ENCODE measurements at places on chromosomes 16 and 17. TPM values are rescaled to one million over a fixed set of nuclear protein-coding genes. Genes with fewer than 3 reads are reported as not detected.

ABCC12 gene
- not detected for total RNA-seq

CRYM gene
- total RNA-seq = not detected

MMP15 gene
- total RNA-seq = 0.61 TPM

GRCh38 chr16:21227866-21228265 lies 5.6 kb upstream of the ANKS4B start:
- no peak for DNase-seq

GRCh38 chr16:69469807-69470561 lies 45.6 kb downstream of the CYB5B start:
- no peak for DNase-seq

DNA sequence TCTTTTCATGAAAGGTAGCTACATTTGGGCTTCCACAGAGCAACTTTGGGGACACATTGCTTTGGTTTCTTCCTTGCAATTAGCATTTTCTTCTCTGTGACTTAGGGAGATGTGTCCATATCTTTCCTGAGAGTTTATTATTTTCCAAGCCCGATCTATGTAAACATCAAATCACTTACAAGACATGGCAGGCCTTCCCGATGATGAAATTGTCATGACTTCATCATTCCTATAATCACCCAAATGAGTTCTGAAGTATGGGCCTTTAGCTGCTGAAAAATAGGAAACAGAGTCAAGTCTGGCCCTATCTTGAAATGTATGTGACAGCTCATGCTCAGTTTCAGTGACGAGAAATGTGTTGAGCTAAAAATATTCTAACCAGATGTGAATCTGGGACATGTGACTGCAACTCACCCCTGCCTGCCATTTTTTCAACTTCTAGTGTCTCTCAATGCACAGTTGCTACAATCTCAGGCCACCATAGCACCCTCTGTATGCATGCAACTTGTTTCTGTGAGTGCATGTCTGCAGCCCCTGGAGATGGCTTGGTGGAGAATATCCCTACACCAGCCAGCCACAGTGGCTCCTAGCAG lies 199.6 kb upstream of the MAF start:
- no peak for DNase-seq

- no peak for DNase-seq
These were observed 107.1 kb upstream of the KCNJ16 start for GRCh38 chr17:69967910-69968411.

DNA sequence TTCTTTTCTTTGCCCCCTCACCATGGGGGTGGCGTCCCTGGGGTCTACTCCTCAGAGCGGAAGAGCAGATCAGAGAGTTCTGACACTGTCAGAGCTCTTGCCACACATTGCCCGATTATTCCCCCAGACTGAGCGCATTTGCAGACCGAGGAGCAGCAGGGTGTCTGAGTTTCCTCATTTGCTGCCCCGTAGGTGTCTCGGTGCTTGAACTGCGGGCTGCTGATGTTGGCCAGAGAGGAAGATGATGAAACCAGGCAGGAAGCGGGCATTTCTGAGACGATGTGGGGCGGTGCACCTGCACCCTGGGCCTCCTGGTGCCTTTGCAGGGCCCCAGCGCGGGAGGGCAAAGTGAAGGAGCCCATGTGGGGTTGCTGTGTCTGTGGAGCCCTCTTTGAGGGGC lies 55.2 kb downstream of the ARSG start:
- peak; percentile 75 for DNase-seq

RNU2-1 gene
- total RNA-seq = 8,381 TPM

DNA sequence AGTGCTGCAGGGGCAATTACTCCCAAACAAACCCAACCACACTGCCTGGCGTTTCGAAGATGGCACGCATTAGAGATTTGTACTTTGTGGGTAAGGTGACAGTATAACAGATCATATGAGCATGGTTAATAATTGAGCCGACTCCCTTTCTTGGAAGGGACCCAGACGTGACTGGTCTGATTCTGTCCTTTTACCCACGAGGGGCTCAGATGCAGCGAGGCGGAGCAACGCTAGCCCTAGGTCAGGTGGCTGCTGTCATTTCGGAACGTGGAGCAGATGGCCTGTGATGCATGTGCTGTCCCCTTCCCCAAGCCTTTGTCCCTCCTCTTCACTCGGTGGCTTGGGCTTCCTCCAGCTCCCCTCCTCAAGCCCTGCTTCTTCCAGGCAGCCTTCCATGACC lies 84.2 kb downstream of the SNX29 start:
- no peak for DNase-seq

DNA sequence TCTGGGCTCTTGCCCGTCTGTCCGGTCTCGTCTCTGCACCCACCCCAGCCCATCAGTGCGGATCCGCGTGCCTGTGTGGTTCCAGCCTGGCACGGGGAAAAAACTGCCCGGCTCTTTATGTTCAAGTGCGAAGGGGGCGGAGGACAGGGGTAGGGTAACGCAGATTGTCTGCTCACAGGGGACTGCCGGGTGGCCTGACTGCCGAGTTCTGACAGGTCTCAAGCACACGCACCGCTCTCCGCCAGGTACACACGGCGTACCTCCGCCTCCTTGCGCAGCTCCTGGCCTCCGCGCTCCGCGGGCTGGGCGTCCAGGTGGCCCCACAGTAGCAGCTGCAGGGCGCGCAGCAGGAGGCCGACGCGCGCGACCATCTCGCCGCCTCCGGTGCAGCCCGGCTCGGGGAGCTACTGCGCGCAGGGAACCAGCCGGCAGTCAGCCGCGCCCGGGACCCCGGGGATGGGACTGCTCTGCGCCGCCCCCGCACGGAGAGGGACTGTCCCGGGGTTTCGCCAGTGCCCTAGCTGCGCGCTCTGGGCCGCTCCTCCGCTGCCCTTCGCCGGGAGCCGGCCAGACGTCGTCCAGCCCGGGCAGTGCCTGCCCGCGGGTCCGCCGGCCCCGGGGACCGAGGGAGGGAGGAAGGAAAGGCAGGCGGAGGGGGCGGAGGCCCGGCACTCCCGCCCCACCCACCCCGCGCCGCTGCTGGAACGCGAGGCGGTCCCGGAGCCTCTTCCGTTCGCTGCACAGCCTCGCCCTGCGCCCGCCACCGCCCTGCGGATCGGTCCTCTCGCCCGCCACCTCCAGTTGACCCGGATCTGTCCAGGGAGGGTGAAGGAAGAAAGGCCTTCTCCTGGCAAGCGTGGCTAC lies at the start of gene MMP28:
MMP28 (minus strand) TSS at position 635 of the 864 bp plus-strand sequence; CDS start at position 371, 264 bp downstream.
- peak; percentile 66 for DNase-seq

DNA sequence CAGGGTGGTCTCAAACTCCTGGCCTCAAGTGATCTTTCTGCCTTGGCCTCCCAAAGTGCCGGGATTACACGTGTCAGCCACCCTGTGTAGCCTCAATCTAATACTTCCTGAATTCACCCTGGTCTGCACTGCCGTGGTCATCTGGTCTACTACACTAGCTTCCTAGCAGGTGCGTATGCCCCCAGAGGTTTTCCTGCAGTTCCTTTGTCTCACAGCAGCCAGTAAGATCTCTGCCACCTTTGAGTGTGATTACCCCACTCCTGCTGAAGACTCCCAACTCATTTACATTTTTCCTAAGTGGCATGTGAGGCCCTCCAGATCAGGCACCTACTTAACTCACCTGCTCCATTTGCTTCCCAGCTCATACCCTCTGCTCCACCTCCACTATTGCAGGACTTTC lies 5.1 kb upstream of the DDX19A start:
- DNase-seq = no peak

- peak; percentile 50 for DNase-seq
These were observed 32.7 kb upstream of the RPH3AL start for GRCh38 chr17:385178-385835.

GRCh38 chr16:73228649-73229048 lies 180.7 kb upstream of the ZFHX3 start:
- no peak for DNase-seq

- DNase-seq = peak; percentile 55
These were observed 4.4 kb downstream of the KDM6B start for GRCh38 chr17:7838090-7839075.

ANKRD40 gene
- total RNA-seq = 30.3 TPM

KLHL10 gene
- not detected for total RNA-seq

DNA sequence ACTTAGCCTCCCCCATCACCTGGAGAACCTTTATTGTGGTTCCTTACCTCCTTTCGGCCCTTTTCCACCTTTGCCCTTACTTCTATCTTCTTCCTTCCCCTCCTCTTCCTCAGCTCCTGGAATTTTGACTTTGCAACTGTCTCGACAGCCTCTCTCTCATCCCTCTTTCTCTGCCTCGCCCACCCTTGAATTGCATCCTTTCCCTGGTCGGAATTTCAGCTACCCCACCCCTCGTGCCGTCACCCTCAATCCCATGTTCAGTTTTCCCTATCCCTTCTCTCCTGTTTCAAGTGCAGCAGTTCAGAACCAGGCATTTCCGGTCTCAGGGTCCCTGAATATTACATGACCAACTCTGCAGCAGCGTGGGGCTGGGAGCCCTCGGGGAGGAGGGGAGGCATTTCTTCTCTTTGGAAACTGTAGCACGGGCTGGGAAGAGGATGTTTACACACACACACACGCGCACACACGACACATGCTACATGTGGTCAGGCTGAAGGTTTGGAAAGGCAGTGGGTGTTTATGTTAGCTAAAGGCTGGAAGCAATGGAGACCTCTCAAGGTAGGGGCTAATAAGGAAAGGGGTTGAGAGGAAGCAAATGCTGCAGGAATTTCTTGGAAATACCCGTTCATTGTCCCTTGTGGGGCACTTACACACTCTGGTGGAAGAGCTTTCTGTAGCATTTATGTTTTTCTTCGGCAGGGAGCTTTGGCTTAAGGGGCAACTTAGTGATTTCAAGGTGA lies 971 bp downstream of the MINK1 start:
- no peak for DNase-seq

DNA sequence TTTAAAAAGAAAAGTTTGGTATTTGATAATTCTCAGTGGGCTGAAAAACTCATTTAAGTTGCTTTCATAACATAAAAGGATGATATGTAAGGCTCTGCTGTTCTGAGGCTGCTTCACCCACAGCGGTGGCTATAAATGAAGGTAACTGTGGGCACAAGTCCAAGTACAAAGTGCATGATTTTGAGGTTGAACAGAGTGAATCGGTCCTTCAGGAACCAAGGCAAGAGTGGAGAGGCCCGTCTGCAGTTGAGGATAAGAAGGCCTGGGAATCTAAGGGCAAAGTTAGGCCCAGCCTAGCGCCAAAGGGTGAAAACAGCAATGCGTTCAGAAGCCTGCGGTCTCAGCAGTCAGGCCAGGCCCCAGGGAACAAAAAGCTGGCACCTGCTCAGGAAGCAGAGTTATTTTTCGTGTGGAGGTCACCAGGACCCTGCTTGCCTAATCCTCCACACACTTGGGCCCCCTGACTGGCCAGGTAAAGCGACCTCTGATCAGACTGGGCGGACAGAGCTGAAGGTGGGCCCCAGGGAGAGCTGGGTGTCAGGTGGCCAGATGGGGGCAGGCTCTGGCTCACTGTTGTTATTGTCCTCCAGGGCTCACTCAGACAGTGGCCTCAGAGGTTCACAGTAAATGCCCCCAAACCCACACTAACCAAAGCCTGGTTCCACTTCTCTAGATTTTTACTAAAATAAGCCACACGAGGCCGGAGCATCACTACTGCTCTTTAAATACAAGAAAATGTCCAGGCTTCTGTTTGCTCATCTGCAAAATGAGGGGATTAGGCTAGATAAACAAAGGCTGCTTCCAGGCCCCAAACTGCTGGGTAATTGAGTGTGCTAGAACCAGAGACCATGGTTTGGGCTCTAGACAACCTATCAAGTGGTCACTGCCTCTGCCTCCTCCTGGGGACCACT lies 46.5 kb downstream of the TEX2 start:
- DNase-seq = no peak

CACNB1 gene
- 25.9 TPM for total RNA-seq

NXN gene
- total RNA-seq = 0.37 TPM

GPRC5C gene
- total RNA-seq = not detected

KCNJ12 gene
- total RNA-seq = not detected

- no peak for DNase-seq
These were observed 2.1 kb downstream of the RFNG start for GRCh38 chr17:82049521-82049971.

NPIPB9 gene
- total RNA-seq = 4.9 TPM

DNA sequence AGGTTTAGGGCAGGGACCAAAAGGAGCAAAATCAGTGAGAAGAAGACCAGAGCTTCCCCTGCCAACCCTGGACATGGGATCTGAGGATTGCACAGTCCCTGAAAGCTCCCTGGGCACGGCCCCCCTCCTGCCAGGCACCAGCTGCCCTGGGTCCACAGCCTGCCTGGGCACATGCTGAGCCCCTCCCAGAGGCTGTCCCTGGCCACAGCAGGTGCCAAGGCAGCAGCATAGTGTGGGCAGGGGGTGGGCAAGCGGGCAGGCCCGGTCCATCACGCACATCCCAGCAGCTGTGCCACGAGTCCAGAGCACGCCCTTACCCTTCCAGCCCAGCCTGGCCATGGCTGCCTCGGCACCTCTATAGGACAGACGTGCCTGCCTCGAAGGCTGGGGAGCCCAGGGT lies 12.7 kb downstream of the SCN4A start:
- no peak for DNase-seq

DNA sequence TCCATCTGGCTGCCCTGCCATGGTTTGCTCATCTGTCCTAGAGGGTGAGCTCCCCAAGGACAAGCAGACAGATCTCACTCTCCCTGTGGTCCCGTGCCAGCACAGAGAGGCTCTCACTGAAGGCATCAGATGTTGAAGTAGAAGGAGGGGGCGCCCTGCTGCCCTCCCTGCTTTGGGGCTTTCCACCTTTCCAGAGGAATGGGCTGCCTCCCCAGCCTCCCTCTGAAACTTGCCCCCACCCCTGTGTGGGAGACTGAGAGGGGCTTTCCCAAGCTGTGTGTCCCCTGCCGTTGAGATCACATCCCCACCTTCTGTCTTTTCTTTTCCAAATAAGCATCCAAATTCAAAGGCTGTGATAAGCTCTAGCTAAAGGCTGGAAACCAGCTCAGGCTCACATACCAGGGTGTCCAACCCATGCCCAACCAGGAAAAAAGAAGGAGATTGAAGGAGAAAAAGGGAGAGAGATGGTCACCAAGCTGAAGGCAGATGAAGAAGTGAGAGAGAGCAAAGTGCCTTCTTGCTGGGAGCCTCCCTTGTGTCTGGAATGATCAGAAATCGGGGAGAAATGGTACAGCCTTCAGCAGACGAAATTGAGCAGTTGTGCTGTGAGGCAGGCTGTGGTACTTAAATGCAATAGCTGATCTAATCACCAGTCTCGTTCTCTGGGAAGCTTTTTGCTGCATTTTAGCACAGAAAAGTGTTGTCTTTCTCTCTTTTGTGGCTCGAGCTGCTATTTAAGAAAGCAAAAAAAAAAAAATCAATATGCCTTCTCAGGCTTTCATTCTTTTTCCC lies 145.9 kb upstream of the LHX1 start:
- no peak for DNase-seq

DNA sequence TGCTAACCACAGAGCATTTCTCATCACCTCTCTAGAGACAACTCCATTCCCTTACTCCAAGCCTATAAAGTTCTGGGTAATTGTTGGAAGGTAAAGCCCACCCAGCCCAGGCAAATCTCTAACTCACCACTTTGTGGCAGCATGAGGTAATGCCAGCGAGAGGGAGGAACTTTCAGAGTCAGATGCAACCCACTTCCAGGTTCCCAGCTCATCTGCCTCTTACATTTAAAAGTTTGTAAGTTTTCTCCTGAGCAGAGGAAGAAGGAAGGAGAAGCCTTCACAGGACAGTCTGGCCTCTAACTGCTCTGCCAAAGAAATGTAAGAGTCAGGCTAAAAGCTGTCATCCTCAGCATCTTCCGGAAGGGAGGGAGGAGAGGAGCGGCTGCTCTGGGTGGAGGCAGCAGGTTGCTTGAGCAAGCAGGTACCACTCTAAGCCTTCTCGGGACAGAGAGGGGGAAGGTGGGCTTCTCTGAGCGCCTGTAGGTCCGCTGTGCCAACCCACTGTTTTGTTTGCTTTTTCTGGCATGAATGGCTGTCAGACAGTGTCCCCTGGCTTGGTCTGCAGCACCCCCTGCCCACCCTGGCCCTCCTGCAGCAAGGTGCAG lies 1.0 kb downstream of the ZNF319 start:
- DNase-seq = no peak

GRCh38 chr16:2088759-2089358 lies 41.1 kb downstream of the TSC2 start:
- no peak for DNase-seq

POLR3K gene
- 30.1 TPM for total RNA-seq

Measured in activated naive CD8-positive, alpha-beta T cell treated with anti-CD3 and anti-CD28 coated beads, Interleukin-2, amount 10 ng/mL, durations not matched to agents 7 days and 5 days (primary cell).